ENCODE measurements at places on chromosomes 16 and 17. TPM values are rescaled to one million over a fixed set of nuclear protein-coding genes. Genes with fewer than 3 reads are reported as not detected.

- H3K4me1 ChIP-seq = no peaks in the 10 kb centered on the region
- DNase-seq = no peak
- no peak overlapping the region for H3K4me3 ChIP-seq
- no peaks in the 10 kb centered on the region for H3K36me3 ChIP-seq
- H3K27ac ChIP-seq = no peak overlapping the region
- H3K27me3 ChIP-seq = no peaks in the 10 kb centered on the region
Observed at GRCh38 chr17:48231995-48232959, 124.7 kb downstream of the SNX11 start.

GRCh38 chr16:684961-685696, 995 bp upstream of the JMJD8 start:
- no peaks in the 10 kb centered on the region for H3K4me1 ChIP-seq
- H3K27ac ChIP-seq = no peak overlapping the region
- H3K36me3 ChIP-seq = peaks cover 47% of the 10 kb centered on the region
- H3K27me3 ChIP-seq = no peaks in the 10 kb centered on the region
- DNase-seq = no peak

GRCh38 chr16:12398683-12399047, 405.0 kb downstream of the CPPED1 start:
- no peaks in the 10 kb centered on the region for H3K36me3 ChIP-seq
- no peak for DNase-seq

Gene TNP2
- total RNA-seq = not detected

- no peak overlapping the region for H3K27ac ChIP-seq
- H3K4me3 ChIP-seq = no peak overlapping the region
- H3K27me3 ChIP-seq = no peaks in the 10 kb centered on the region
- peaks cover 2% of the 10 kb centered on the region for H3K4me1 ChIP-seq
Observed at GRCh38 chr17:28076144-28076543, 33.7 kb downstream of the NLK start.

- H3K27ac ChIP-seq = no peak overlapping the region
- DNase-seq = no peak
- no peaks in the 10 kb centered on the region for H3K36me3 ChIP-seq
- no peaks in the 10 kb centered on the region for H3K27me3 ChIP-seq
Observed at GRCh38 chr16:12423131-12423530, 380.6 kb downstream of the CPPED1 start.

- no peaks in the 10 kb centered on the region for H3K27me3 ChIP-seq
- no peak overlapping the region for H3K4me3 ChIP-seq
- no peak for DNase-seq
- H3K27ac ChIP-seq = no peak overlapping the region
- no peaks in the 10 kb centered on the region for H3K36me3 ChIP-seq
Observed at GRCh38 chr17:6011206-6011605, 59.0 kb upstream of the WSCD1 start.

- H3K36me3 ChIP-seq = no peaks in the 10 kb centered on the region
- no peak for DNase-seq
- H3K27ac ChIP-seq = no peak overlapping the region
- no peaks in the 10 kb centered on the region for H3K4me1 ChIP-seq
- no peak overlapping the region for H3K4me3 ChIP-seq
Observed at GRCh38 chr16:53061701-53062159, 6.9 kb downstream of the CHD9 start.

DNA sequence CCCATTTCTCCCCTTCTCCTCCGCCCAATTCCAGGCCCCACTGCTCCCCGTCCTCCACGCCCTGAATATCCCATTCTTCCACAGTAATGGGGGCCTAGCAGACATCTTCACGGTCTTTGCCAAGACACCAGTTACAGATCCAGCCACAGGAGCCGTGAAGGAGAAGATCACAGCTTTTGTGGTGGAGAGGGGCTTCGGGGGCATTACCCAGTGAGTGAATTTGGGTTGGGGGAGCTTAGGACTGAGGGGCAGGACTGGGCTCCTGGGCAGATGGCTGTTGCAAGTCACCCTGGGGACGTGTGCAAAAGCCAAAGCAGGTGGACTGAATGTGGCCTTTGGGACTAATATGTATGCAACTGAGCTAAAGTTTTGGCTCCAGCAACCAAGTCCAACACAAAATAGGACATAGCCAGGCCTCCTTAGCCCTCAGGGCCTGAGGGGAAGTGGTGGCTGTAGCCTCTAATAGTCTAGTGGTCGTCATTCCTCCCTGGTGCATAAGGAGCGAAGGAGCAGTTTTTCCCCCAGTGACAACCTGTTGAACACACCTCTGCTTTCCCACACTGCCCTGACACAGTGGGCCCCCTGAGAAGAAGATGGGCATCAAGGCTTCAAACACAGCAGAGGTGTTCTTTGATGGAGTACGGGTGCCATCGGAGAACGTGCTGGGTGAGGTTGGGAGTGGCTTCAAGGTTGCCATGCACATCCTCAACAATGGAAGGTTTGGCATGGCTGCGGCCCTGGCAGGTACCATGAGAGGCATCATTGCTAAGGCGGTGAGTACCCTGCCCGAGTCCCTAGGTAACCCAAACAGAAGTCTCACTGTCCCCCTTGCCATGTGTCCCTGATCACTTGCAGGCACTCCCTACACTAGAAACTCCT, 2.6 kb downstream of the ACADVL start:
- no peaks in the 10 kb centered on the region for H3K27me3 ChIP-seq
- peaks cover 17% of the 10 kb centered on the region for H3K36me3 ChIP-seq
- H3K4me1 ChIP-seq = no peaks in the 10 kb centered on the region
- H3K27ac ChIP-seq = no peak overlapping the region

- no peak for DNase-seq
- H3K4me1 ChIP-seq = peaks cover 9% of the 10 kb centered on the region
- no peak overlapping the region for H3K27ac ChIP-seq
- no peaks in the 10 kb centered on the region for H3K27me3 ChIP-seq
- H3K36me3 ChIP-seq = 0 out of 2 replicates have a peak, but pooled peaks cover 5% of the 10 kb centered on the region
- H3K4me3 ChIP-seq = no peak overlapping the region
Observed at GRCh38 chr16:81945665-81946064, 65.6 kb downstream of the SDR42E1 start.

Gene CCL4
- total RNA-seq = not detected

Gene NHLRC4
- 0.42 TPM for total RNA-seq

DNA sequence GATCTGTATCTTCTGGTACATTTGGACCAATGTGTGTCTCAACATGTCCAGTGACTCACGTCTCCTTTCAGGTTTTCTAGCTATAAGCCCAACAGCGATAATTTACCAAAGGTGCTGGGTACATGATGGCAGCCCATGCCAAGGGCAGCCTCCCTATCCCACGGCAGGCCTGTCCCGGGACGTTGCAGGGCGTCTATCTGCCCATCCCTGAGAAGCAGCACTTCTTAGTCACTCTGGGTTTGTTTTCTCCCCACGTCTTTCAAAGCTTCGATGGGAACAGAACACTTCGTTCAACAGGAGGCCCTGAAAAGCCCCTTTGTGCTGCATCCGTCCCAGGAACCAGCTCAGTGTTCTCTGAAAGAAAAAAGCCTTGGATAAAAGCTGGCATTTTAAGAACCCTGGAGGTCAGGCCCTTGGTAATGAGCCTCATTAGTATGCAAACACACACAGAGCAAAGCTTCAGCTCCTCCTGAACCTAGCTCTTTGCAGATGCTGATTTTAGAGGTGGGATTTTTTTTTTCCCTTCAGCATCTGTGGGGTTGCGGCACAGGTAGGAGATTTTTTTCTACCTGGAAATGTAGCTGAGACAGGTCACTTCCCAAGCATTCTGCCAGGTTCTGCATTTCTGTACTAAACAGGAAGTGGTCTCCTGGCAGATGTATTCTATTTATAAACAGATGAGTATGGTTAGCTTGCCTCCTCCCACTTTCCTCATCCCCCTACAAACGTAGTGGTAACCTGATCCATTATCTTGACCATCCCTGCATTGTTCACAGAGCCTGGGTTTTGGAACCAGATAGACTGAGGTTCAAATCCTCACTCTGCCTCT, 17.5 kb upstream of the MT4 start:
- H3K36me3 ChIP-seq = no peaks in the 10 kb centered on the region
- H3K4me1 ChIP-seq = peaks cover 4% of the 10 kb centered on the region
- H3K27me3 ChIP-seq = no peaks in the 10 kb centered on the region
- peak; percentile 77 for DNase-seq
- peak overlapping the region; percentile 39 for H3K4me3 ChIP-seq

DNA sequence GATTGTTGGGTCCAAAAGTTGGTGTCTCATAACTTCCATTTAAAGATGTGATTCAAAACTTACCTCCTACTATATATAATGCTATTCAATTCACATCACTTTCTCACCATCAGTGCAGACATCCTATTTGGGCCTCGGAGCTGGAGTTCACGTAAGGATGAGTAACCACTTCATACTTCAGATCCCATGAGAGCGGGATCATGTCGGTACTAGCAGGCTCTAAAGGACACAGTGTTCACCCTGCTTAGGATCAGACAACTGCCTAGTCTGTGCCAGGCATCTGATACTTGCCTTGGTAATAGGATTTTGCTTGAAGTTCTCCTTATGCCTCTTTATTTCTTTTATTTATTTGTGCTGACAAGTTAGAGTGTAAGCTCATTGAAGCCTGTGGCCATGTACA, 39.5 kb downstream of the RBFOX1 start:
- DNase-seq = no peak
- no peak overlapping the region for H3K4me3 ChIP-seq
- H3K27ac ChIP-seq = no peak overlapping the region
- H3K27me3 ChIP-seq = no peaks in the 10 kb centered on the region
- no peaks in the 10 kb centered on the region for H3K36me3 ChIP-seq

Gene TMEM235
- 0.28 TPM for total RNA-seq

DNA sequence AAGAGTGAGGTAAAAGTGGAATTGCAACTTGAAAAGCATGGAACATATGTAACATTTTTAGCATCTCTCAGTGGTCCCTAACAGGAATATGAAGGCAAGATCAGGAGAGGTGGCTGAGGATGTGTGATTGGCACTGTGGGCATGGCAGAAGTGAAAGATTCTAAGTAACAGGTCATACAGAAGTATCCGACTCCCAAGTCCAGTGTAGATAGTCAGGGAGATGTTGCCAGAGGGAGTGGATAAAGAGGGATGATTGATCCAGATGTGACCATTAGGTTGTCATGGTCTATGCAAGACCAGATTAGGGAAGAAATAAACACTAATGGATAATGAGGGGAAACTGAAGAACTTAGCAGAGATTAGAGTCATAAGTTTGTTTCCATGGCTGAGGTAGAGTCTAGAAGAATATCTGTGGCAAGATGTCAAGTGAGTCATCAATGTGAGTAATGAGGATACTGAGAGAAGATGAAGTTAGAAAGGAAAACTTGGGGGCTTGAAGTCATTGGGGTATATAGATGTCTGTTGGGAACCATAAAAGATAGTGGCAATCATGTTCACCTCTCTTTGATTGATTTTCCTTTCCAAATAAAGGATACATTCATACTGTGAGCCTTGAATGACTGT, 23.9 kb upstream of the CAPNS2 start:
- no peak for DNase-seq
- H3K4me3 ChIP-seq = no peak overlapping the region
- no peaks in the 10 kb centered on the region for H3K36me3 ChIP-seq
- H3K27ac ChIP-seq = no peak overlapping the region
- H3K4me1 ChIP-seq = no peaks in the 10 kb centered on the region

DNA sequence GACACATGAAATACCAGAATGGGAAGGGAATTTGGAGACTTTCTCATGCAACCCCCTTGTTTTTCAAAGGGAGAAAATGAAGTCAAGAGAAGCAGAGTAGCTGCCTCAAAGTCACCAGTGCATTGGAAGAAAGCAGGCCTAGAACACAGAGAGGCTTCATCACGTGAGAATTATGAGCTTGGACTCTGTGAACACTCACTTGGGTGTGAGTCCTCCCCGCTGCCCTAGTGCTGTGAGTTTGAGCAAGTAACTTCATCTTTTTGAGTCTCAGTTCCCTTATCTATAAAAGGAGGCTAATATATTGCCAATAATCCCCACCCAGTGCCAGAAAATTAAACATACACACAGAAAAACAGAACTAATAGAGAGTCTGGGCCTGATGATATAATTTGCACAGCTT, 315.8 kb downstream of the XYLT1 start:
- H3K4me1 ChIP-seq = no peaks in the 10 kb centered on the region
- H3K27me3 ChIP-seq = no peaks in the 10 kb centered on the region
- H3K4me3 ChIP-seq = no peak overlapping the region
- peaks cover 3% of the 10 kb centered on the region for H3K36me3 ChIP-seq
- no peak overlapping the region for H3K27ac ChIP-seq
- DNase-seq = no peak

GRCh38 chr17:9271989-9272388, 250.7 kb downstream of the NTN1 start:
- no peak overlapping the region for H3K4me3 ChIP-seq
- no peaks in the 10 kb centered on the region for H3K36me3 ChIP-seq

DNA sequence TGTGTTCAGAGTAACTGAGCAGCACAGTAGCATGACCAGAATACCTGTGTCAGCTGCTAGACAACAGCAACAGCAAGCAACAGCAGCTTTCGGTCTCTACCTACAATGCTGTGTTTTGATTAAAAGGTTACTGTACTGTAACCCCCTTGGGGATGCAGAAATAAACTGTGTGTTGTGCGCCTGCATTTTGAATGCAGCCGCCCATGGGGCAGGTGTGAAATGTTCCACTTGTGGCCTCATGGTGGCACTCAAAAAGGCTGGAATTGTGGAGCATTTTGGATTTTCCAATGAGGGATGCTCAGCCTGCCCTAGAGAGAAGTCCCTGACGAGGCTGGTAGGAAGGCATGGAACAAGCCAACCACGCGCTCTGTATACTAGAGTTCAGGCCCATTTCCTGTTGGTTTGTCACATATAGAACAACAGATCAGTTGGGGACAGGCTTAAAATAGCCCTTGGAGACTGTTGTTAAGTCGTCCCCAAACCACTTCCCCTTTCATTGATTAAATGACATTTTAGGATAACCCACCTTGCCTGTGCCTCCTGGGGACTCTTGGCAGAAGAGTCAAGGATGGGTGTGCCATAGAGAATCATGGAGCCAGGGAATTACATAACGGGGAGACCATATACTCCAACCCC, 27.1 kb downstream of the SCPEP1 start:
- no peak overlapping the region for H3K27ac ChIP-seq
- DNase-seq = no peak
- no peak overlapping the region for H3K4me3 ChIP-seq
- H3K27me3 ChIP-seq = no peaks in the 10 kb centered on the region

- H3K4me3 ChIP-seq = no peak overlapping the region
- no peaks in the 10 kb centered on the region for H3K27me3 ChIP-seq
- no peak for DNase-seq
Observed at GRCh38 chr16:56360117-56361008, 65.0 kb downstream of the AMFR start.

GRCh38 chr17:66837885-66838665, 3.2 kb downstream of the CACNG5 start:
- no peaks in the 10 kb centered on the region for H3K36me3 ChIP-seq
- H3K27me3 ChIP-seq = no peaks in the 10 kb centered on the region
- no peak overlapping the region for H3K27ac ChIP-seq
- H3K4me1 ChIP-seq = no peaks in the 10 kb centered on the region

- peaks cover 20% of the 10 kb centered on the region for H3K36me3 ChIP-seq
- H3K27me3 ChIP-seq = no peaks in the 10 kb centered on the region
- no peaks in the 10 kb centered on the region for H3K4me1 ChIP-seq
- H3K4me3 ChIP-seq = no peak overlapping the region
- H3K27ac ChIP-seq = no peak overlapping the region
- DNase-seq = peak; percentile 76
Observed at GRCh38 chr16:11356573-11357331, 11.5 kb downstream of the RMI2 start.

GRCh38 chr16:25922438-25922837, 230.7 kb downstream of the HS3ST4 start:
- no peaks in the 10 kb centered on the region for H3K27me3 ChIP-seq
- H3K36me3 ChIP-seq = no peaks in the 10 kb centered on the region
- H3K4me1 ChIP-seq = no peaks in the 10 kb centered on the region
- H3K4me3 ChIP-seq = no peak overlapping the region
- no peak for DNase-seq

Measured in H9 (cell line).